ENCODE measurements at places on chromosomes 7 and 10. TPM values are rescaled to one million over a fixed set of nuclear protein-coding genes. Genes with fewer than 3 reads are reported as not detected.

DNA sequence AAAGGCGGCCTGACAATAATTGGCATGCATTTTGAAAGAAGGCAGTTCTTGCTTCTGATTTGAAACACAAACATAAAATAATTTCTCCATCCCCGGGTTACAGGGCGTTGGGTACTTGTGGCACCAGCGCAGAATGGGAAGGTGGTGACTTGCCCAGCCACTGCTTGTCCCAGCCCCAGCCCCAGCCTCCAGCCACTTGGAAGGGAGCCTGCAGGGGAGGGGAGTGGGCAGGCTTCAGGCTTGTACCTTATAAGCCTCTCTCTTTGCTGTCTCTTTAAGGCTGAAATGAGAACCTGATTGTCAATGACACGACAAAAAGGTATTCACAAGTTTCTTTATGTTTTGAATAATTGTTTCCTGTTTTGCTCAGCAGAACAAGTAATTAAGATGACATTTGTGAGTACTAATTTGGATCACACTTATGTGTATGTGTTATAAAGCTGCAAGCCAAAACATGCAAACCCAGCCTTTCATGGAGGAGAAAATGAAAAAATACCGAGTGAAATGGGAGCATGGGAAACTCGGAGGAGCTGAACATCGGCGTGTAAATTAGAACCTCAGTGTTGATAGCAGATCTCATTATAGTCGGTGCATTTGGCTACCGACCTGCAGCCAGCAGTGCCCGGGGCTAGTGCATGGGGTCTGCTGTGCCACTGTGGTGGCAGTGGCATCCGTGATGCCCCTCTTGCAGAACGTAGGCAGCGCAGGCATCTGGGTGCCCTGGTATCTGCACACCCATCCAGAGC lies 129.9 kb downstream of the EBF3 start:
- no peak for DNase-seq

GRCh38 chr7:50838675-50839377 lies 56.1 kb upstream of the GRB10 start:
- no peak for DNase-seq

AMPH gene
- not detected for total RNA-seq

DNA sequence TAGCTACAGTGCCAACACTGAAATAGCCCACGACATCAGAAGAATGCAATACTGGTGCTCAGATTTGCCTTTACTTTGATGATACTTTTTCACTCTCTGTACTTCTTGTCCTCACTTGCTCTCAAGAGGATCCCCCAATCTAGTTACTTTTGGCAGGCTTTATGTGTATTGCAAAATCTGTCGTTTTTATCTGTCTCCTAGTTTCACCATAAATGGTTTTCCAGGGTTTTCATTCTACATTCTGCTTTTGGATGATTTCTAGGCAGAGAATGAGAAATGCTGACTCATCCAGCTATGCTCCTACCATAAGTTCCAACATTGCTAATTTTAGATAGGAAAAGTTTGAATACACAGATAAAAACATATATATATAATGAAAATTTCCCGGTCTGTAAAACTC lies 659.5 kb upstream of the NRG3 start:
- DNase-seq: no peak
